Activated CD8-positive, alpha-beta memory T cell treated with anti-CD3 and anti-CD28 coated beads for 24 hours (primary cell): ENCODE measurements at places on chromosomes 4 and X.

GRCh38 chr4:79854856-79855502 is 218.1 kb downstream of the ANTXR2 start:
- no peak for DNase-seq

- DNase-seq = no peak
Observed at GRCh38 chr4:142817442-142817841, 28.7 kb downstream of the INPP4B start.

DNA sequence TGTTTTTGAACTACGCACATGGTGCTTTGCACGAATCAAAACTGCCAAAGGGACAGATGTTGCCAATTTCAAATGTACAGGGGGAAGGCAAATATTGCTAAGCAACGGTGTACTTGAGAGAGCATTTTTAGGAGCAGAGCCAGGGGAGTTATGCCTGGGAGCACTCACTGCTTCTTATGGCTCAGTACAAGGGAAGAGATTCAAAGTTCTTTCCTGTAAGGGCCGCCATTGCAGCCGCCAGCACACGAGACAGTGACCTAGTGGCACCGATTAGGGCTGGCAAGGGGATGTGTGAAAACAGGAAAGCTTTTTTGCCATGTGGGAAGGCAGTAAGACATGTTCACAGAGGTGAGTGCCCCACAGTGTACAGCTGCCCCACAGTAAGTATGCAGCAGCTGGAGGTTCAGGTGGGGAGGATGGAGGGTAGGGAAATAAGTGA is 133.8 kb downstream of the AFF1 start:
- no peak for DNase-seq

- DNase-seq = no peak
Observed at GRCh38 chr4:27168783-27169182, 308.1 kb downstream of the STIM2 start.

- no peak for DNase-seq
Observed at GRCh38 chrX:134246282-134246681, 9.3 kb downstream of the CCDC160 start.

DNA sequence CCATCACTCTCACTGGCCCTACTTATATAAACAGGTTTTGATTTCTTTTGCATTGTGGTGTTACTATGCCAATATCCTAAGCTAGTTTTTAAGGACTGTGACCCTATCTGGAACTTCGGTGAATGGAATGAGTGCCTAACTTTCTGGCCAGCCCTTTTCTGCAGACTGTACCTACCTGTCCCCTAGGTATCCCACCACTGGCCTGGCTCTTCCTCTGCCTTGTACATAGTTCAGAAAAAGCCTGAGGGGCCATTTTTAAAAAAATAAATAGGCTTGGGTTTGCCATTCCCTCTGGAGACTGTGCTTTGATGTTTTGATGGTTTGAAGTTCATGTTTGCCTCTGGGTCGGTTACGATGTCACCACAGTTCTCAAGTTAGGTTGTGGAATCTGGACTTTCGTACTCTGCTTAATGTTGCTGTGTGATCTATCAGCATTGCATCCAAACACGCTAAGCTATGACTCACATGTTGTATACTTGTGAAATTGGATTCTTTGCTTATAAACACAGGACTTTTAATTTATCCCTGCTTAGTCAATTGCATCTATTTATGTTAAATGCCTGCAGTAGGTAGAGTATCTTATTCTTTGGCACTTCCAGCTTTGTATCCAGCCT is 182.0 kb downstream of the ANKRD50 start:
- no peak for DNase-seq

DNA sequence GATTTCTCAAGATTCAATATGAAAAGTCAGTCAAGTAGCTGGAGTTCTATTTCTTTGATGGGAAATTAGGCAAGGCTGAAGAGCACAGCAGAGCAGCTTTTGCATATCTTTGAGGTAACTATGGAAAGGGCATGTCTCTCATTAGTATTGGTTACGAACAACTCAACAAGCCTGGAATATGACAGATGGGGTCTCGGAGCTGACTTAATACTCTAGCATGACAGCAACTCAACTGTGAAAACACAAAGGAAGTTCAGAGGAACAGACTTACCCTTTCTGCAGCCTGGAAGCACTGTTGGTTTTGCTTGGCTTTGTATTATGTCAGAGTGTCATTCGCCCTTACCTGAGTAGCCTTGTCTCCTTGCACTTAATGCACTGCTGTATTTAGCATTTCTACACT is 79.9 kb upstream of the AADAT start:
- DNase-seq = no peak

DNA sequence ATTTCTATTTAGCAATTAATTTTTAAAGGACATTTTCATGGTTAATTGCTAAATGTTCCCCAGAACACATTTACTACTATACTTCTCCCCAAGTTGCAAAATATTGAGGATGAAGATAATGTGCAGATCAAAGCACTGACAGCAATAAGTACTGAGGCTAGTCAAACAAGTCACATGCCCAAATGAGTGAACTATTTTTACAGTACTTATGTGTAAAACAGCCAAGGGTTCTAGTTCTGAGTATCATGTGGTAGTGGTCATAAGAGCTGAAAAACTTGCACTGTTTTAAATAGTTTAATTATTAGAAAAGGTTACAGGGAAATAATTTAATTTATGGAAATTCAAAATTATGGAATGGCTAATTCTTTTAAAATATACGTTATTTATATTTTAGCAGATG is 3.8 kb downstream of the GALNTL6 start:
- DNase-seq = no peak

DNA sequence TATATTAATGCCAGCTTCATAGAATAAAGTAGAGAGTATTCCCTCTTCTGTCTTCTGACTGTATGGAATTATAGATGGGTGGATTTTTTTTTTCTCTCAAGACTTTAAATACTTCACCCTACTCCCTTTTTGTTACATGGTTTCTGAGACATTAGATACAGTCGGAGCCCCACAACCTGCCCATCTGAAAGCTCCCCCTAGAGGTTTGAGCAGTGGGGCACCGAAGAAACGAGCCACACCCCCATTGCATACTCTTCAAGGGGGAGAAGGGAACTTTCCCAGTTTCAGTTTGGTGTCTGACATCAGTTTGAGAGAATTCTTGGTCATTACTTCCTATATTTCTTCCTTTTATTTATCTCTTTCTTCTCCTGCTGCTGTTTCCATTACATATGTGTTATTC is 437.6 kb upstream of the AGA start:
- DNase-seq = no peak

- no peak for DNase-seq
Observed at GRCh38 chr4:37938208-37938607, 22.0 kb upstream of the PTTG2 start.

DNA sequence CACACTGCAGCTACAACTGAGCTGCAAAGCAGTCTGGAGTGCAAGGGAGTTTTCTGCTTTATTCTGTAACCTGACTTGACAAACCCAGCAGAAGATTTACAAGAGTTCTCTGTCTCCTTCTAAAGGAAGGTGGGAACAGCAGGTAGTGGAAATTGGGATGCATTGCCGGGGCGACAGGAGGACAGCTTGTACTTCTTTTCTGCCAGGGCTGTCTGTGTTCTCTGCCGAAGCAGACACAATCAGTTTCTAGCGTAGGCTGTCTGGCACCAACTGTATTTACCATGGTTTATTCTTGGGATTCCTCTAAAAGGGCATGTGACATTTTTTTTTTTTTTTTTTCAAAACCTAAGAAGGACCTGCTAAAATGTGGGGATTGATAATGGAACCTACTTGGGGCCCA is 190.8 kb upstream of the GK2 start:
- DNase-seq = no peak

- no peak for DNase-seq
Observed at GRCh38 chrX:40468033-40468846, 112.5 kb upstream of the ATP6AP2 start.

DNA sequence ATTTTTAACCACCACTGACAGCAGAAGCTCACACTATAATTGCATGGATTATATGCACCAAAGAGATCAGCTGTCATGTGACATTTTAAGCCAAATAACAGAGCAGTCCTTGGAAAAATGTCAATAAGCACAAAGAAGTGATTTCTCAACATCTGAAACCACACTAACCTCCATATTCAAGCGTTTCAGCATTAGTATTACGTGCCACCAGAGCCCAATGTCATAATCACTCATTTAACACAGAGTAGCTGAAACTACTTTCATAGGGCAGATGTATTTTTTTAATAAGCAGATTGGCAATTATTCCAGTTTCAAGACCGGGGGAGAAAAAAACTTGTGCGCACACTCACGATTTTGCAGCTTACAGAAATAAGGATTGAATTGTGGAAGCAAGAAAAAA is 76.6 kb downstream of the SH3KBP1 start:
- DNase-seq = no peak

- no peak for DNase-seq
Observed at GRCh38 chr4:23477905-23478304, 411.9 kb downstream of the PPARGC1A start.

- DNase-seq = no peak
Observed at GRCh38 chr4:90792696-90793095, 665.5 kb downstream of the CCSER1 start.

DNA sequence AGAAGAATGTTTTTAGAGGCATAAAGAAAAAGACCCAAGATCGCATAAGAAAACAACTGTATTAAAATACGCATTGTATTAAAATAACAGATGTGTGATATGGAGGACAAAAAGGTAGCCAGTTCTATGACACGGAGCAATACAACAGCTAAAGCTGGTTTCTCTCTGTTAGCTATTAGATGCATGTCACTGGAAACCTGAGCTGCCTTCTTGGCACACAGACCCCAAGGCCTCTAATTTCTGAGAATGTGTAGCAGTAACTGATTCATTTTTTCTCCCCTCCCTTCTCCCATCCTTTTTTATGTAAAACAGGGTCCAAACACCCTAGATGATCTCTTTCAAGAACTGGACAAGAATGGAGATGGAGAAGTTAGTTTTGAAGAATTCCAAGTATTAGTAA is 4.1 kb downstream of the S100G start:
- no peak for DNase-seq

DNA sequence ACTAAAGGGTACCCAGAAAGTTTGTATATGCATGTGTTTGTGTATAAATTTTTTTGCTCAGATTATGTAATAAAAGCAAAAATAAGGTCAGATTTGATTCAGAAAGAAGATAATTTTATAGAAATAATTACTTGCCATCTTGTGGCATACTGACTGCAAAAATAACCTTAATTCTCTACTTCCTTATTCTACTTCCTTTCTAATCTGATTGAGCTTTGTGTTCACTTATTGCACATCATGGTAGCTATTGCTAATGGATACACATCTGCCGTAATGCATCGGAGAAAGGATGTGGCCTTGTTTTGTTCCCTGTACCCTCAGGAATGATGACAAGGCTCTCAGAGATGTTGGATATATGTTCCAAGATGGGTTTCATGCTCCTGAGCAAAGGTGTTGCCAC is 10.5 kb upstream of the GNPDA2 start:
- no peak for DNase-seq

GRCh38 chrX:136097871-136098805 is 49.2 kb upstream of the FHL1 start:
- no peak for DNase-seq

DNA sequence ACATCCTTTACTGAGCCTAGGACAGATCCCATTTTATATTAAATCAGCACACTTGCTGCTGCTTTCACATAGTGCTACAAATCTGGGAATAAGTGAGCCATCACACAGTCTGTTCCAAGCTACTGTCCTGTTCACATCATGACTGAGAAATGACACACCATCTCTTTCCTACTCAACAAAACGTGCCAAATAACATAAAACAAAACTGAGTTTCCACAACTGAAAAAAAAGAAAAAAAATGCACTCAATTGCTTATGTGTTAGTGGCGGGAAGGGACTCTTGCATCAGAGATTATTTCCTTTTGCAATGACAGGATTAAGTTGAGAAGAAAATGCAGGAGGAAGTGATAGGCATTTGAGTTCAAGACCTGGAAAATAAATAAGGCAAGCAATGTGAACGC is 109.0 kb downstream of the SHROOM4 start:
- no peak for DNase-seq

DNA sequence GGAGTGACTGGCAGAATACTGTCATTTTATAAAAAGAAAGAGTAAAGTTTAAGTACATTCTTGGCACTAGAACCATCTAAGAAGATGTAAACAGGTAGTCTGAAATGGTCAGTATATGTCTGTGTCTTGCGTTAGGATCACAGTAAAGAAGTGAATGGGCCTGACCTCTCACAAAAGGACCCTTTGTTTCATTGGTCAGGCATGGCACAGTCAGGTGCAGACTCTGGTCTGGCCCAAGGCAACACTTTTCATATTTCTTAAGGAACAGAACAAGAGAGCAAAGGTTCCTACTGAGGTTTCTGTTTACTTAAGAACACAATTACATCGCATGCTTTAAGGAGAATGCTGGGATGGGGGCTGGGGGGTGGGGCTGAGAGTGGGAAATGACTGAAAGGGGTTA is 48.1 kb downstream of the RPGR start:
- no peak for DNase-seq

- no peak for DNase-seq
Observed at GRCh38 chr4:68074397-68074796, 55.3 kb downstream of the TMPRSS11F start.

DNA sequence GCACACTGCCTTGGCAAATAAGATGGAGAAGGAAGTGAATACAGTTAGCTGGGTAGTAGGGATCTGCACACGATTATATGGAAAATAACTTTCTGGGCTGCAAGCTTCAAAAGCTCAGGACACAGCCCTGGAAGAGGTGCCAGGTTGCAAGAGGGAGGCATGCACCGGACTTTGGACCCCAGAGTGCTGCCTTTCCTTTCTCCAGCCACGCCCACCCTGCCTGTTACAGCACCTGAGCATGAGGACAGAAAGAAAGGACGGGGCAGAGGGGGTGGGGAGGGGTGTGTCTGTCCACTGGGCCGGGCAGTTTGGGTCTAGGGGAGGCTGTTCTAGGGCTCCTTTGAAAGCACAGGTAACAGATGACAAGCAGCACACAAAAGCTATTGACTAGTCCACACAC is 152.8 kb downstream of the ENPP6 start:
- DNase-seq = no peak

DNA sequence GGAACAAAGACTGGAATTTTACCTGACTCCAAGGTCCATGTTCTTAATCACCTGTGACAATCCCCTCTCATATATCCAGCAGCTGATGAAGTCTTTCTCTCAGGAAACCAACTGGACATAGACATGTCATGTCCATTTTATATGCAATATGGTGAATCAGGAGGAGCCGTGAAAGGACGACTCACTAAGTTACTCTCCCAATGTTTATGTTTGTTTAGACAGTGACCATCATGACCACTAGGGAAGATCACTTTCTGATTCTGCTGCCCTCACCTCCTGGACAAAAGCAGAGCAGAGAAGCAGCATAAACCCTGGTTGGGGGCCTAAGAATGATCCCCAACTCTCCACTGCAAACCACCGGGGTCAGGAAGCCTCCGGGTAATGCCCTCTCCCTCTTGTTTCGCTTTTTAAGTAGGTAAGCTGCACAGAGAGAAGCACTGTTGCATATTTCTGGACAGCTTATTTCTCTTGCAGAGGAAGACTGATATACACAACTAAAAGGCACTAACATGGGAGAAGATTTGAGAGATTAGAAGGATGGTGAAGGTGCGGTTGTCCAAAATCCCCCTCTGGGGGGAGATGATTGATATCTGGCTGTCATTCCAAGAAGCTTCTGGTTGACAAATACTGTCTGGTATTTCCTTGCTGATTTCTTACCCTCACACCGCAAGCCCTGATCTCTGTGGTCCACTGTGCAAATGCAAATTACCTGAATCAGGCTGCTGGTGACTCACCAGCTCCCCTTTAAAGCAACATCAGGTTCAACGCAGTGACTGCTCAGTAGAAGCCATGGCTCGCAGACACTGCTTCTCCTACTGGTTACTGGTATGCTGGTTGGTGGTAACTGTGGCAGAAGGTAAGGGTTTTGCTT is at the start of gene ODAPH:
TSS of gene ODAPH (plus strand) at position 773 of the 871 bp plus-strand sequence. CDS start at position 790, 17 bp downstream.
- DNase-seq = no peak

- no peak for DNase-seq
Observed at GRCh38 chrX:100435726-100436125, 25.7 kb upstream of the PCDH19 start.
